ENCODE measurements at places on chromosomes 3 and 15. TPM values are rescaled to one million over a fixed set of nuclear protein-coding genes. Genes with fewer than 3 reads are reported as not detected.

The TNFAIP8L3 gene
- polyA plus RNA-seq, result not detected

The CAND2 gene
- 0.35 TPM for polyA plus RNA-seq

The RAD54L2 gene
- polyA plus RNA-seq, result 15.0 TPM

The MOBP gene
- not detected for polyA plus RNA-seq

The RAF1 gene
- 56.0 TPM for polyA plus RNA-seq

The GOLGA8S gene
- polyA plus RNA-seq, result not detected

The P2RY14 gene
- polyA plus RNA-seq, result 4.8 TPM

The LRRC31 gene
- not detected for polyA plus RNA-seq

The TM6SF1 gene
- polyA plus RNA-seq, result 0.29 TPM

The CNBP gene
- polyA plus RNA-seq, result 790 TPM

Data from IgD-negative memory B cell (primary cell).